Right hindlimb (tissue), 1 donor: ENCODE measurements at places on chromosomes 4 and X.

DNA sequence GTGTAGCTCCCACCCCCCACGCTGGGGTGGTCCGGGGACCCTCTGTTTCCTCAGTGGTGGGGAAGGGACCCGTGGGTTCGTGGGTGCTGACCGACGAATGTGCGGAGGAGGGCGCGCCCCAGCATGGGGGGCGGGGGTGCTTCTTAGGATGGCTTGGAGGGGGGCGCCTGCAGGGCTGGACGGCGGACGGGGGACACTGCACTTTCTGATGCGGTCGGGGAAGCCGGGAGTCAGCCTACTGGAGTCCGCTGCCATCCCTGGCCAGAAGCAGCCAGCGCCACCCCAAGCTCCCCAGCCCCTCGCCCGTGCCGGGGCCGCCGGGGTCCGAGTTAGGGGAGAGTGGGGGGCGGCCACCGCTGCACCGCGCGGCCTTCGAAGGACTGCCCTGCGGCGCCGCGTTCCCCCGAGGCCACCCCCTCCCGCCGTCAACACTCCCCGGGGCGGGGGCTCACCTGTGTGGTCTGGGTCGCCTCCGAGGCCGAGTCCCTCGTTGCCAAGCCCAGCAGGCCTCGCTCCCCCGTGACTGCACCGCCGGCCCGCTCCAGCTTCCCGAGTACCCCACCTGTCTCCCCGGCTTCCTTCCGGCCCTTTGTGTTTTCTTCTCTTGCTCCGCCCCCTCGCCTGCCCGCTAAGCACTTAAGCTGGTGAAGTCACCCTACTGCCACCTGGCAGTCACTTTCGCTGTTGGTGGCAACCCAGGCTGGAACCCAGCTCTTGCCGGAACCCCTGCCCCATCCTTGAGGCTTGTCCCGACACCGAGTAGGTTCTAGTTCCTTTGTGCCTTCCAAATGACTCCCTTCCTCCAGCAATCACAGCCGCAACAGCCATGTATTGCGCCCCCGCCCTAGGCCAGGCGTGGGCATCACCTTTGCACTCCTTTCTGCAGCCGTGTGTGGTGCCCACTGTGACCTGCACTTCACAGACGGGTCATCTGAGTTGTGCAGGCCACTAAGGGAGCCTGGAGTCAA is at the start of gene OCIAD2:
OCIAD2 (minus strand) TSS at position 569 of the 968 bp plus-strand sequence. CDS start 2,225 bp downstream, outside the sequence.
- peak; percentile 59 for DNase-seq

- DNase-seq: no peak
Measured at GRCh38 chrX:130402208-130402684, 459 bp downstream of the RBMX2 start.

GRCh38 chrX:23992431-23992830 is 34.6 kb downstream of the KLHL15 start:
- DNase-seq: no peak

GRCh38 chrX:9627922-9628321 is 137.7 kb downstream of the GPR143 start:
- DNase-seq: no peak

GRCh38 chr4:100739426-100739825 is 221.6 kb upstream of the EMCN start:
- no peak for DNase-seq
